ENCODE measurements at places on chromosomes 2 and 18.

DNA sequence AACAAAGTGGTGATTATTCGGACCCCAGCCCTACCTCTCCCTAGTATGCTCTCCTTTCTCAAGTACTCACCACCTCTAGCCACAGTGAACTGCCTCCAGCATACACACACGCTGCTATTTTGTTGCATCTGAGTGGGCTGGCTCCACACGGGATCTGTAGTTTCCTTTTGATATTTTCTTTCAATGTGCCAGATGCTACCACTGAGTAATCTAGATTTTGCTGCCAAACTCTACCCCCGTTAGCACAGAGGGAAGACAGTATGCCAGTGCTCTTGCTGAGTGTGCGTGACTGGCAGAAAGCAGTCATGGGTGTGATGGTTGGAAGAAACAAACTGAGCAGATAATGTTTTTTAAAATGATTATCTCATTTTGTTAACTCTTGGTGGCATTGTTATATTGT lies 11.6 kb downstream of the CFLAR start:
- peak; percentile 90 for DNase-seq

DNA sequence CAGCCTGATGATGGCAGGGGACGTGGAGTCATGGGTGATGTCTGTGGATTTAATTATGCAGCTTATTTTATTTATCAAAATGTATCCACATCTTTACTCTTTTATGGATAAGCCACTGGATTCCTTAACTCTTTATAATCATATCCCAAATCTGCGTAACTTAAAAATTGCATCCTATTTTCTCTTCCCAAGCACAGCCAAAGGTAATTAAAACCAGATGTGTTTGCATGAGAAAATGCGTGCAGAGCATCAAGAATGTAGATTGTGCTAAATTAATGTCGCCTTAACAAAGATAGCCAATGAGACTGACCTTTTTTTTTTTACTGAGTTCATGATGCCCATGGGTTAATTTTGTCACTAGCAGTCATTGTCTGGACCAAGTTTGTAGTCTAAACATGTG lies 10.0 kb downstream of the SH3RF3 start:
- no peak for DNase-seq

DNA sequence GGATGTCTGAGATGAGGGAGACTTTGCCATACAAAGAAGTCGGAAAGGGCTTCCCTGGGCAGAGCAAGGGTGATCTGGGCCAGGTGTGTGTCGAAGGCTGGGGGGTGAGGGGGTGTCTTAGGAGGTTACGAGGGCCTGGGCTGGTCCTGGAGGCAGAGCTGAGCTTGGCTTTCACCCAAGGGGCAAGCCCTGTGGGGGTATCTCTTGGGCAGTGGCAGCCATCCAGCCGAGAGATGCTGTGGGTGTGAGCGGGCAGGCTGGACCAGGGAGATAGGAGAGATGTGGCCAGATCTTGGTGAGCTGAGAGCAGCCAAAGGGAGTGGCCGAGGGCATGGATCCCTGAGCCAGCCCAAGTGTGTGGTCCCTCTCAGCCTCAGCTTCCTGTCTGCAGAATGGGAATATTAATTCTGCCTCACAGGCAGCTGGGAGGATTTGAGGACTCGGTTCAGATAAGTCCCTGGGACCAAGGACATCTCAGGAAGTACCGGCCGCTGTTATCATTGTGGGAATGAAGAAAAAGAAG lies 33.0 kb downstream of the MAL start:
- DNase-seq, result no peak

DNA sequence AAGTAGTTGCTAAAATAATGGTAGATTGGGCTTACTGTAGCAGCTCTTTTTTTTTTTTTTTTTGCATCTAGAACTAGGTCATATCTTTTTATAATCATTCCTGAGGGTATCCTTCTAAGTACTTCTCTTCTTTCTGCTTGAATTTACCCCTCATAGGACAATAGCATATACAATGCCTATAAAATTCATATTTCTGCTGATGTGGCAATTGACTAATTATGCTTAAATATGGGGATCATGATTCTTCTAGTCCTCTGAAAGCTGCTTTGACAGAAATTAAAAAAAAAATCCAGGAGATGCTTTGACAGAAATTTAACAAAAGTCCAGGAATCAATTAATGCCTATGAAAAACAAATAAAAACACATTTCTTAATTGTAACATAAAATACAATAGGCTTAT lies 358.4 kb downstream of the CCDC85A start:
- no peak for DNase-seq

DNA sequence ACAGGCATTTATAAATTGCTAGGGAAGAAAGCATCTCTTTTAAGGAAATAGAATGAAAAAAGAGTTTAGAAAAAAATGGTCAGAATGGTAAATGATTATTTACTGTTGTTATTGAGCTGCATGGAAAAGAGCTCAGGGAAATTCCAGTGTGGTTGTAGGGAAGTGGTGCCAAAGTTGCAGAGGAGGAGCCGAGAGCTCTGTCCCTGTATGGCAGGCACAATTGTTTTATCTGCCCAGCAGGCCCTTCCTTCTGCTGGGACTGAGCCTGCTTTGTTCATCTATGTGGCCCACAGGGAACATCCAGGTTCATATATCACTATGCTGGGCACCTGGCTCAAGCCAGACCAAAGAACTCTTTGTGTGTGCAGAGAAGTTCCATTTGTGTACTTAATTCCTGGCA lies 80.8 kb upstream of the AGAP1 start:
- DNase-seq, result no peak

DNA sequence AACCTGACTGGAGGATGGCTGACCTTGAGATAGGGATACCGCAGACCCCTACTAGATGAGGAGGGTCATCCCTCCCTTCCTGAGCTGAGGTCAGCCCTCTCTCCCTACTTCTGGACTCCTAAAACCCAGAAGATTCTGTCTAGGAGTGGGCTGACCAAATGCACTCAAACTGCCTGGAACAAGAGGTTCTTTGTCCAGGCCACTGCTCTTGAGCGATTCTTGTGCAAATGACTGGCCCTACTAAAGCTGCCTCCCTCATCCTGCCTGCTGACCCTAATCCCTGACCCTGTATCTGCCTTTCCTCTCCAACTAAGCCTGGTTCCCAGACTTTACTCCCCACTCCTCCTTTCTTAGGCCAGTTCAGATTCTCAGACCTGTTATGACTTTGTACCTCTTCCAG lies 56.2 kb downstream of the EFR3B start:
- no peak for DNase-seq

DNA sequence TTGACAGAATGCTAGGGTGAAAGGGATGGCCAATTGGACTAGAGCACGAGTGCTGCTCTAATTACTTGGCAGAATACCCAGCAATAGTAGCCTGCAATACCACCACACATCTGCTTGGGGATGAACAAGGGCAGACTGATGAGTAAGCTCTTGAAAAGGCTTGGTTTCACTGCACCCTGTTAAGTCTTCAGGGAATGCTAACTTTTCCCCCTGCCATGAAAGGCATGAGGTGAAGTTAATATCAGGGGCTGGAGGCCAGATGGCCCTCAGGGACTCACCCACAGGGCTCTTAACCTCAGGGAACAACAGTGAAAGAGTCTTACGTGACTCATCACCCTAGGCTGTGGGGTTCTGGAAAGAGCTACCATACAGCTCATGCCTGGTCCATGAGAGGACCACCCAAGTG lies 51.7 kb upstream of the MYL1 start:
- no peak for DNase-seq

GRCh38 chr2:15031745-15032240 lies 399.3 kb downstream of the LRATD1 start:
- DNase-seq, result no peak

GRCh38 chr18:59011786-59012185 lies 127.9 kb upstream of the SEC11C start:
- DNase-seq, result no peak

DNA sequence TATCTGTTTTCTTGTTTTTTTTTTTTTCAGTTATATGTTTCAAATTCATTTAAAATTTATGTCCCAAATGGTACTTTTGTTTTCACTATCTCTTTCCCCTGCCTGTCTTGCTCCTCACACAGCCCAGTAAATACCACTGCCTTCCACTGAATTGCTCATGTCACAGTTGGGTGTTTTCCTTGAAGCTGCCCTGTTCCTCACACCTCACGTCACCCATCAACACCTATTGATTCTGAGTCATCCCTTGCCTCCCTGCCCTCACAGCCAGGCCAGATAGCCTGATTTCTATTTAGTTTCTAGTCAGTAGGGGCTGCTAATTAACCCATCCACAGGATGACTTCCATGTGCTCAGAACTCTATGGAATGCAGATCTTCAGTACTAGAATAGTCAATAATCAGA lies 25.3 kb downstream of the FSHR start:
- DNase-seq, result no peak

GRCh38 chr18:13565228-13565627 lies 161.1 kb downstream of the FAM210A start:
- no peak for DNase-seq

GRCh38 chr2:105786231-105787230 lies 41.8 kb downstream of the NCK2 start:
- DNase-seq, result no peak

DNA sequence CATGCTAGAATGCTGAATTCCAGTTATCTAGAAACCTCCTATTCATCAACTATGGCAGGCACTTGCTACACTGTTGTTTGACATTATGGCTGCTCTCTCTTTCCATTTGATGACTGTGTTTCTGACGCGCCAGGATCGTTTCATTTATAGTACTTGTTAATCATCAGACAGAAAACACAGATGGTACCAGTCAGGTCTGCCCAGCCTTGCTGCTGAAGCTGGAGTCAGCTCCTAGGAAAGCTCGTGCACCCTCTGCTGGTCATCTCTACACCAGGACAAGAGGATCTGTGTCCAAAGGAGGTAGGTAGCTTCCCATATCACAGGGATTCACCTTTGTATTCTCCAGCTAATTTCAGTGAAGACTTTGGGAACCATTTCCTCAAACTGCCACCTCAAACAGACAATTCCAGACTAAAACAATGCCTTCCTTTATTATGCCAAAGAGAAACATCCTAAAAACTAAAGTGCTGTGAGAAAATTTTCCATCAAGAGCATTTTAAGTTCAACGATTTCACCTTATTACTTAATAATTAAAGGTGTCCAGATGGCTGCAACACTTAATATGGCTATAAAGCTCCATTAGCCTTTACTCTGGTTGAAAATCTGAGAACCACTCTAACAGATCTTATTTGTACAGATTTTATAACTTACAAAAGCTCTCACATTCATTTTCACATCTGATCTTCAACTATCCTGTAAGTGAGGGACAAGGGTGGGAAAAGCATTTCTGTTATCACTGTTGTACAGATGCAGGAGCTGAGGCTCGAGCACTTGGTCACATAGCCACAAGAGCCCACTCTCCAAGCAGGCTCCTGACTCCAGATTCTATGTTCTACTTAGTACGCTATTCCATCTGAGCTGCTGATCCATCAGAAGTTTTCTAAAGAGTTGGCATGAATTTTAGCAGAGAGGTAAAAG lies 17.5 kb downstream of the METTL8 start:
- DNase-seq, result peak; percentile 87

- peak; percentile 90 for DNase-seq
Measured at GRCh38 chr2:102094917-102095316, 47.6 kb upstream of the IL1R1 start.

DNA sequence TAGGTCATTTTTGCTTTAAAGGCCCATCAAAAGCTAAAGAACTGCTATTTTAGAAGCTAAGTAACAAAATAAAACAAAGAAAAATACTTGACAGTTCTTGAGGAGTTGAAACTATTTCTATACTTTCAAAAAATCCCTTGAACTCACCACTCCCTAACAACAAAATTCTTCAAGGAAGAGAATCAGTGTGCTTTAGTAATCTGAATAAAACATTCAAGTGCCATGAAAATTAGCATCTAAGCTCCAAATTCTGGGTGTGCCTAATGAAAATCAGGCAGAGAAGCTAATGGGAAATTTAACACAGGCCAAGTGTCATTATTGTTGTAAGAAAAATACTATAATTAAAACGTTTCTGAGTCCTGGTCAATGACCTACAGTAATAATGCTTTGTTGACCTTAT lies 456.3 kb downstream of the ZEB2 start:
- no peak for DNase-seq

GRCh38 chr2:186263673-186264250 lies 222.3 kb upstream of the ZC3H15 start:
- no peak for DNase-seq

- no peak for DNase-seq
Measured at GRCh38 chr18:12420821-12421421, 13.2 kb downstream of the PRELID3A start.

DNA sequence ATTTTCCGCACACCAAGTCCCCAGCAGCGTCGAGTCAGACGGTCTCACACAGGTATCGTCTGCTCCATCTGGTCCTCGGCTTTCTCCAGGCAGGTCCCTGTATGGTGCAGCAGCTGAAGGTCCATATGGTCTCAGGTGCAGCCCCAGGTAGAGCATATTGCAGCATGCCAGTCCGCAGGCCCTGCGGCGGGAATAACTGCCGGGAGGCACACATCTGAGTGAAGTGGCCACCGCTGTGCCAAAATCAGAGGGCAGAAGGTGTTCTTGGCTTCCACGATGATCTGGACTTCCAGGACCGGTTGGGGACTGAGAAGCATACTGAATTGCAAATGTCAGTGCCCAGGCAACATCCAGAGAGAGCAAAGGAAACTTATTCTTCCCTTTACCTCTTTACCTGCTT lies 320.3 kb downstream of the RNF144A start:
- DNase-seq, result no peak

DNA sequence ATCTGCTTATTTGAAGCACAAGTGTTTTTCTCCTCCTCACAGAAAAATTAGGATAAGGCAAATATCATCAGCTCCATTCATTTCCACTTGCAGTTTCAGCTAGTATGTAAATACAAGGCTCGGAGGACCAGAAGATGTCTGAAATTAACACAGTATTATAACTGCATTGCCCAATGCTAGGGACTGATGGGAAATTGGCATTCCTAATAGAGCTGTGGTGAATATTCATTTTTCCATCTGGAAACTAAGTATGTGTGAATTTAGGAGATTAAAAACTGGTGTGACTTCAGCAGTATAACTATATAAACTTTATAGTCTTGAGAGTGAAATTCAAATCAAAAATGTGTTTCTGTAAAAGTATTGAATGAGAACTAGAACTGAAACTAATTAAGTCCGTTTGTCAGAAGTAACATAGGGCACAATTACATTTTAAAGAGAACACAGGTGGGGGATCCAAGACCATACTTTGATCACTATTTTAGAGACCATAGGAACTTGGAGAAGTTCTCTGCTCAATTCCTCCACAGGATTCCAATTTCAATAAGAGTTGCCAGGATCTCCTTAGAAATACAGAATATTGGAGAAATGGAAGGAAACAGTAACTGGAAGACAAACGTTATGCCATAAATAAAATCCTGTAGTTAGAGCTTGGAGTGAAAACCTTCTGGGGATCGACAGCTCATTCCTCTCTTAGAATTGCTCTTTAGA lies 12.1 kb upstream of the ITGA6 start:
- no peak for DNase-seq

DNA sequence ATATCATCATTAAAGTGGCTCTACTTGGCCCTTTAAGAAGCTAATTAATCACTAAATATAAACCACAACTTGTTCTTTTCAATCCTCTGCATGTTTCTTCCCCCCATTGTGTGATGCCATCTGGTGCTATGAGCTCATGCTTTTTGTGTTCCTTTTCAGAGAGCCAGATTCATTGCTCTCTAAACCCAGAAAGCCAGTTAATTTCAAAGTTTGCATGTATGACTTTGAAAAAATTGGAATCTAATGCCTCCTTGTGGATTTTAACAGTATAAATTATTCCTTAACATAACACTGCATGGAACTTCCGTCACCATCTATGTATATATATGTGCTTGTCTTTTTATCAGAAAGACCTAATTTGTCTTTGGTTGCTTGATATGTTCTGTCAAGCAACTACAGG lies 31.1 kb downstream of the TMEM178A start:
- DNase-seq, result peak; percentile 19

Measured in suppressor macrophage treated with lipopolysaccharide for 4 hours (primary cell).